ENCODE measurements at places on chromosomes 12 and 14.

GRCh38 chr12:22310709-22311108 lies 23.8 kb downstream of the ST8SIA1 start:
- DNase-seq: no peak

DNA sequence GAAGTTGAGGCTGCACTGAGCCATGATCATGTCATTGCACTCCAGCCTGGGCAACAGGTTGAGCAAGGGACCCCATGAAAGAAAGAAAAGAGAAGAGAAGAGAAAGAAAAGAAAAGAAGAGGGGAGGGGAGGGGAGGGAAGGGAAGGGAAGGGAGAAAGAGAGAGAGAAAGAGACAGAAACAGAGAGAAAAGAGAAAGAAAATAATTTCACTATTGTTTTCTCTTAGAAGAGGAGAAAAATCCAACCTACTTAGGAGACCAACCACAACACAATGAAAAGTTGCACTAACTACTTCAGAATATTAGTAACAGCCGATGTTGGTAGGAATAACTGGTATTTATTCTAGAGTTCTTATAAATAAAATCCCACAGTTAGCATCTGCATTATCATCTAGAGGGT lies 9.6 kb downstream of the TRAPPC6B start:
- no peak for DNase-seq

- no peak for DNase-seq
These were observed 3.1 kb upstream of the GPX2 start for GRCh38 chr14:64945431-64946178.

DNA sequence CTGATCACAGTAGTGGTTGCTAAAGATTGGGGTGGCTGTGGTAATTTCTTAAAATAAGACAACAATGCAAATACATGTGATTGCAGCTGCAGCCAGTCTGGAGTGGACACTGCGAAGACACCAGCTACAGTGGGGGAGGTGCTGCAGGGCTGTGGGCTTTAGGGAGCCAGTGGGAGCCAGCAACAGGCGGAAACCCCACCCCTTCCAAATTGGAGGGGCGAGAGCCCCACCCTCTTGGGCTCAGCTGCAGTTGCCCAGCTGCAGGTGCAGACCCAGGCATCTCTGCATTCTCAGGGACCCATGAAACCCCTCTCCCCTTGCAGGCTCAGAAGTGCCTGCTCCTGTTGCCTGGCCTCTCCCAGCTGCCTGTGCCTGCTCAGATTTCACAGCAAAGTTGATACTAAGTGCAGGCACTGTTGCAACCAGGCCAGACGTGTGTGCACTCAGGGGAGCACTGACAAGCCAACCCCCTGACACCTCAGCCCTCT lies 104.8 kb downstream of the MYF5 start:
- no peak for DNase-seq

GRCh38 chr12:79347866-79348265 lies 342.9 kb downstream of the PAWR start:
- DNase-seq: no peak

- no peak for DNase-seq
These were observed 57.7 kb downstream of the WNK1 start for GRCh38 chr12:810116-810515.

DNA sequence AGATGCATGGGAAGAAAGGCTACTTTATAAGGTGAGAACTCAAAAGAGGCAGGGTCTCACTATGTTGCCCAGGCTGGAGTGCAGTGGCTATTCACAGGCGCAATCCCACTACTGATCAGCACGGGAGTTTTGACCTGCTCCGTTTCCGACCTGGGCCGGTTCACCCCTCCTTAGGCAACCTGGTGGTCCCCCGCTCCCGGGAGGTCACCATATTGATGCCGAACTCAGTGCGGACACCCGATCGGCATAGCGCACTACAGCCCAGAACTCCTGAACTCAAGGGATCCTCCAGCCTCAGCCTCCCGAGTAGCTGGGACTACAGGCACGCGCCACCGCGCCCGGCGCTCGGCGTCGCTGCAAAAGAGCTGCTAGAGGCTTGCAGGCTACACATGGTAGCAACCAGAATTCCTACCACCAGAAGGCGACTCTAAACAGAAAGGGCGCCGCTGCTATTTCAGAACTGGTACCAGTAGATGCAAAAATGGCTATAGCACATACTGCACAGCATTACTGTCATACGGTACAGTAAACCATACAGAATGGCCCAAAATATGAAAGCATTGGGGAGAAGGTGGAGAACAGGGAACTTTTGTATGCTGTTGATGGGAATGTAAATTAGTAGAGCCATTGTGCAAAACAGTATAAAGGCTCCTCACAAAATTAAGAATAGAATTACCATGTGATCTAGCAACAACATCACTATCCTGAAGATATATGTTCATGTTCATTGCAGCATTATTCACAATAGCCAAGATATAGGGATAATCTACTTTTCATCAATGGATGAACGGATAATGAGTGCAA lies 1.2 kb upstream of the NEMF start:
- DNase-seq: peak; percentile 43

DNA sequence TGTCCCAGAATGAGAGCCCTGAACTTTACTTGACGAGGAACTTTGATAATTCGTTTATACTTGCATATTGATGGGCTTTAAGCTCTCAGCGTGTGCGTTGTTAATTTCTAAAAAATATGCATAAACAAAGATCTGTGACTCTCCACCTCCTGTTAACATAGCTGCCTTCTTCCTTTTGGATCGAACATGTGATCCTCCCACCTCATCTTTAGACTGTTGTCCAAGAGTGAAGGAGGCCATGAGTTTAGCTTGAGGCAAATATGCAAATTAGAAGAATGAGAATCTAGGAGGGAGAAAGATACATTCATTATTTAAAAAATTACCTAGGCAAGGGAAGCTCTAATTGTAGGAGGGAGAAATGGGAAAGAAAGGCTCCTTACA lies 617 bp downstream of the TTC8 start:
- no peak for DNase-seq
